ENCODE measurements at places on chromosomes 6 and 20.

GRCh38 chr6:14091339-14091978, 26.1 kb upstream of the CD83 start:
- peak; percentile 83 for DNase-seq

- DNase-seq = no peak
These were observed 401.8 kb downstream of the SAMD5 start for GRCh38 chr6:147910281-147910680.

DNA sequence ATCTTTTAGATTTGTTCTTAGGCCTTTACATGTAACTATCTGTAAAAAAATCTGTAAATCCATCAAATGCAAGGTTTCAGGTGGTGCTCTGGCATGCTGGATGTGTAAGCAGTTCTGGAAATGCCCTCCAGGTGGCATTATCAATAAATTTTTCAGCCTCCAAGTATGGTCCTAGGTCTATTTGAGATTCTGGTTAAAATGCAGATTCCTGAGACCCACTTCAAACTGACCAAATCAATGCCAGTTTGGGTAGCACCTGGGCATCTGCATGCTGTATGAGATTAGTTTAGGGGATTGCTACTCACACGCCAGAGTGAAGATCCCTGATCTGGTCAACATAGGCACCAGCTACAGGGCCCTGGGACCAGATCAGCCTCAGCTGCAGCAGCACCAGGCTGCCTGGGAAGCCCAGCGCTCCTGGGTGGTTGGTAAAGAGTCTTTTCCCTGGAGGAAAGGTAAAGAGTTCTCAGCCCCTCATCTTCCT, 507.3 kb upstream of the CITED2 start:
- DNase-seq = peak; percentile 43

GRCh38 chr20:24043294-24043693, 54.7 kb upstream of the GGTLC1 start:
- no peak for DNase-seq

Measured in inflammatory macrophage treated with lipopolysaccharide for 4 hours (primary cell).